ENCODE measurements at places on chromosomes 3 and 15.
A peak's percentile ranks its signal among the peaks of the same experiment; 100 is the strongest.

DNA sequence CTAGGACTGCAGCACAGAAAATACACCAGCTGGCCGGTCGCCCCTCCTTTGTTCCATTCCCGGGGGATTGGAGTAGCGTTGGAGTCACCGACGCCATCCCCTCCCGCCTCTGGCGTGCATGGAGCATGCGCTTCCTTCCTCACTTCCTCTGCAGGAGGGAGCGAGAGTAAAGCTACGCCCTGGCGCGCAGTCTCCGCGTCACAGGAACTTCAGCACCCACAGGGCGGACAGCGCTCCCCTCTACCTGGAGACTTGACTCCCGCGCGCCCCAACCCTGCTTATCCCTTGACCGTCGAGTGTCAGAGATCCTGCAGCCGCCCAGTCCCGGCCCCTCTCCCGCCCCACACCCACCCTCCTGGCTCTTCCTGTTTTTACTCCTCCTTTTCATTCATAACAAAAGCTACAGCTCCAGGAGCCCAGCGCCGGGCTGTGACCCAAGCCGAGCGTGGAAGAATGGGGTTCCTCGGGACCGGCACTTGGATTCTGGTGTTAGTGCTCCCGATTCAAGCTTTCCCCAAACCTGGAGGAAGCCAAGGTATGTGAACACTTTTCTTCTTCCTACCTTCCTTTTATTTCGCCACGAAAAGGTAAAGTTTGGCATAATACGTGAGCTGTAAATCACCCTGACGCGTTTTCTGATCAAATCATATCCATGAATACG is at the start of gene SCG3:
TSS of gene SCG3 (plus strand) at position 201 of the 661 bp plus-strand sequence. CDS start at position 454, 253 bp downstream.
- peak; percentile 85 for DNase-seq

- DNase-seq, result no peak
Observed at GRCh38 chr15:57282686-57283085, 93.6 kb upstream of the CGNL1 start.

GRCh38 chr3:36077320-36077719 is 303.0 kb upstream of the STAC start:
- DNase-seq, result no peak

- DNase-seq, result no peak
Observed at GRCh38 chr3:30513374-30514152, 92.8 kb upstream of the TGFBR2 start.

DNA sequence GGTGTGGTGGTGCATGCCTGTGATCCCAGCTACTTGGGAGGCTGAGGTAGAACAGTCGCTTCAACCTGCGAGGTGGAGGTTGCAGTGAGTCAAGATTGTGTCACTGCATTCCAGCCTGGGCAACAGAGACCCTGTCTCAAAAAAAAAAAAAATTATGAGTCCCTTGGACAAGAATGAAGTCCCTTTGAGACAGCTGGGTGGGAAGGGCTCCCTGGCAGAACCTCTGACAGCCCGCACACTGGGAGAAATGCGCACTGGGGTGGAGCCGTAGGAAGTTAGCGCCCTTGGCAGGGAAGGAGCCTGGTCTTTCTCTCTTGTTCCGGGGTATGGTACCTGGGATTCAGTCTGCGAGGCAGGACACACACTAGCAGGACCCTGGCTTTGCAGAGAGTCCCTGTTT is 51.4 kb downstream of the SLC30A4 start:
- no peak for DNase-seq

- DNase-seq, result peak; percentile 63
Observed at GRCh38 chr3:184186184-184186901, at the start of gene ABCF3. TSS of gene ABCF3 (plus strand) at chr3:184186199. CDS start at chr3:184186208, 9 bp downstream.

DNA sequence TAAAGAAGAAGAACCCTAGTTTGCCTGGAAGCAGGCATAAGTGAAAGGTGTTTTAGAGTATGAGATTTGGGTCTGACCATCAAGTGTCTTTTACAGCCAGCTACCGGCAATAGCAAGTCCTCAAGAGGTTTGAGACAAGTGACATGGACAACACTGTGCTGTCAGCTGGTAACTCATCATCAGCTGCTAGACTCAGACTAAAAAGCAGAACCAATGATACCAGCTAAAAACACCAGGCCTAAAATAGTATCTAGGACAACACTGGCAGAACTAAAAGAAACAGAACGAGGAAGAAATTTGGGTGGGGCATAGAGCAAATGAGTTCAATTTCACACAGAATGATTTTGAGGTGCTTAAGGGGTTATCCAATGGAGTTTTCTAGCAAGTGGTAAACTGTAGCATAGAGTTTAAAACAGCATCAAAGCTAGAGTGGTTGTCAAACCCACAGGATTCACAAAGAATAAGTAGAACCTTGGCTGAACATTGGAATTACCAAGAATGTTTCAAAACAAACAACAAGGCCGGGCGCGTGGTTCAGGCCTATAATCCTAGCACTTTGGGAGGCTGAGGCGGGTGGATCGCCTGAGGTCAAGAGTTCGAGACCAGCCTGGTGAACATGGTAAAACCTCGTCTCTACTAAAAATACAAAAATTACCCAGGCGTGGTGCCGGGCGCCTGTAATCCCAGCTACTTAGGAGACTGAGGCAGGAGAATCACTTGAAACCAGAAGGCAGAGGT is 3.9 kb downstream of the CIAO2A start:
- no peak for DNase-seq

- no peak for DNase-seq
Observed at GRCh38 chr3:132665230-132665745, 5.2 kb downstream of the UBA5 start.

GRCh38 chr3:187385296-187385695 is 17.1 kb downstream of the RTP4 start:
- no peak for DNase-seq

- no peak for DNase-seq
Observed at GRCh38 chr15:73231661-73232419, 136.9 kb downstream of the HCN4 start.

DNA sequence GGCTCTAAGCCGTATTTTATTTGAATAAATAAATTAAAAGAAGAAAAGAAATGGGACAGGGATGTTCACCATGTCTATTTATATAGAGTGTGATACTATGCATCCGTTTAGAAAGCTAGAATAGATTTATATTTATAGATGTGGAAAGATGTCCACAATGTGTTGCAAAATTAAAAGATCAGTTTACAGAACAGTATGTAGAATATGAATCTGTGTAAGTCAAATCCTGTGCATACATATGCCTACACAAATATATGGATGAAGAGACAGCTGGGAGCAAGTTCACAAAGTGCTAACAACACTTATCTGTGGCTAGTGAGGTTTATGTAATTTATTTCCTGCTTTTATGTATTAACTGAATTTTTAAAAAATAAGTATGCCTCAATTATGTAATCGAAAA is 25.4 kb upstream of the SLMAP start:
- no peak for DNase-seq

GRCh38 chr3:14775563-14775962 is 43.2 kb upstream of the FGD5 start:
- peak; percentile 9 for DNase-seq

DNA sequence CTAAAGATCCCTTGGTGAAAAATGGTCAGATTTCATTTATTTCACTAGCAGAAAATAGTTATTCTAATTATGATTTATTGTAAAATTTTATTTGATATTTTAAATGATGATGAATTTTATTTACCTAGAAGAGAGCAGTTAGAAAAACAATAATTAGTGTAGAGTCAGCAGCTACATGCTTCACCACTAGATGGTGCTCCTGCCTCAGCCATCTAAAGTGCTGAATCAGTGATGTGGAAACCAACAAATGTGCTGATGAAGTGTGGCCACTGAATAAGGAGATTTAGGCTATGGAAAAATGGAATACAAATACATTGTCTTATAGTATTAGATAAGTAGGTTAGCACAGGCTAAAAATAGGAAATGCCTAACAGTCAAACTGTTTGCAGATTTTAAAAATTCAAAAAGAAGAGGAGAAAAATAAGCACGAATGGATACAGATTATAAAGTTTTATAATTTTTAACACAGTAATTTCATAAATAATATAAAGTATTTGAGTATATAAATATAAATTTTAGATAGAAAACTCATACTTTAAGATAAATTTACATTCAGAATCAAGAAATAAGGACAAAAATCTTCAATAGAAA is 109.8 kb downstream of the PPP2R3A start:
- peak; percentile 78 for DNase-seq

GRCh38 chr3:194672876-194673275 is 885 bp upstream of the LSG1 start:
- DNase-seq, result no peak

GRCh38 chr3:32480604-32481003 is 22.0 kb downstream of the CMTM6 start:
- DNase-seq, result no peak

GRCh38 chr3:123586968-123587367 is 2.1 kb upstream of the HACD2 start:
- DNase-seq, result no peak

GRCh38 chr15:55289011-55289745 is 435 bp downstream of the RAB27A start:
- peak; percentile 44 for DNase-seq

DNA sequence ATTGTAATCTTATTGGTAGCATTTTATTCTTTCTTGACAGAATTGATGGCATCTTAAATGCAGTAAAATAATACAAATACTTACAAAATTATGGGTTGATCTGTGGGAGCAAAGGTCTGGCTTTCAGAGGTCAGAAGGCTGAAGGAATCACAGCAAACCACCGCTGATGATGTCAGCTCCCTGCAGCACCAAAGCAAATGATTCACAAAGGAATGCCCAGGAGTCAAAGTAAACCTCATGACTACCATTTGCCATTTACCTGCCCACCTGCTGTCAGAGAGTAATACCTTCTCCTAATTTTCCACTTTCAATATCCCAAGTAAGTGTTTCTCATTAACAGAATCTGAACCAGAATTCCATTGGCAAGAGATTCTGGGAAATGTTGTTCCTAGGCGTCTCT is 46.1 kb downstream of the CPA3 start:
- no peak for DNase-seq

GRCh38 chr3:87167628-87168456 is 59.3 kb upstream of the CHMP2B start:
- peak; percentile 45 for DNase-seq

DNA sequence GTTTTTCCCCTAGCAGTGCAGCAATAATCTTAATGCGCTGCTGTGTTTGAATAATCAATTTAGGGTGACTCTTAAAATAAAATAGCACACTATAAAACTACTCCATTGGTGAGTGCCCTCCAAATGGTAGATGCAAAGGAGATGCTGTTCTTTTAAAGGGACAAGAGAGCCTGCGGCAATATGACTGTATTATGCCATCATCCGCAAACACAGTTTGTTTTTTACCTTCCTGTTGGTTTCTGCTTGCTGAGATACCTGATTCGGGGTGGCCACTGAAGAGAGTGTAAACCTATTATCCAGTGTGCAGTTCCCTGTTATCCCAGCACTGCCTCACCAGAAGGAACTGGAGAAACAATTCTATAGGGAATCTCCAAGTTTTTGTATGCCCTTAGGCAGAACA is 523.1 kb upstream of the TGFBR2 start:
- no peak for DNase-seq

DNA sequence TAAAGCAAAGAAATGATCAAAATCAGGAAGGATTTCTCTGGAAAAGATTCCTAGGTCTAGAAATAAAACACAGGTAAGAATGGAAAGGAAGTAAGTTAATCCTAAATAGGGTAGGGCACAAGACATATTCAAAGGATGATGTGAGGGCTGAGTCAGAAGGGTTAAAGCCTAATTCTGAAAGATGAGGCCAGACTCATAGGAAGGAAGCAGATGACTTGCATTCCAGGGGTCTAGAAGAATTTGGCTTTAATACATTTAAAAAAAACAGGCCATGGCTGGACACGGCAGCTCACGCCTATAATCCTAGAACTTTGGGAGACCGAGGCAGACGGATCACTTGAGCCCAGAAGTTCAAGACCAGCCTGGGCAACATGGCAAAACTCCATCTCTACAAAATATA is 3.2 kb downstream of the SSR3 start:
- DNase-seq, result no peak

DNA sequence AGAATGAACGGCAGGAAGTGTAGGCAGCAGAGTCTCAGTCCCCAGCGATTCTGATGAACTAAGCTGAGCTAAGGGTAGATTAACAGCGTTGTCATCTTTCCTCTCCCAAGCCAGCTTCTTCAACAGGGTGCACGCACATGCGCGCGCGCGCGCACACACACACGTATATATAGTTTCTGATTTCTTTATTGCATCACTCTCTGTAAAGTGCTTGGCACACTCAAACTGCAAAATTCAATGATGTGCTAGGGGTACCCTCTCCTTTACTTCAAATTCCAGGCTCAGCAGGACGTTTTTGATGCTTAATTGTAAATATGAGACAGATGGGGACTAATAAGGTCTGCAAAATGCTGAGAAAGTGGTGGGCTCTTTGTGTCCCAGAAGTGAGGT is 26.1 kb upstream of the VPS8 start:
- DNase-seq, result no peak

DNA sequence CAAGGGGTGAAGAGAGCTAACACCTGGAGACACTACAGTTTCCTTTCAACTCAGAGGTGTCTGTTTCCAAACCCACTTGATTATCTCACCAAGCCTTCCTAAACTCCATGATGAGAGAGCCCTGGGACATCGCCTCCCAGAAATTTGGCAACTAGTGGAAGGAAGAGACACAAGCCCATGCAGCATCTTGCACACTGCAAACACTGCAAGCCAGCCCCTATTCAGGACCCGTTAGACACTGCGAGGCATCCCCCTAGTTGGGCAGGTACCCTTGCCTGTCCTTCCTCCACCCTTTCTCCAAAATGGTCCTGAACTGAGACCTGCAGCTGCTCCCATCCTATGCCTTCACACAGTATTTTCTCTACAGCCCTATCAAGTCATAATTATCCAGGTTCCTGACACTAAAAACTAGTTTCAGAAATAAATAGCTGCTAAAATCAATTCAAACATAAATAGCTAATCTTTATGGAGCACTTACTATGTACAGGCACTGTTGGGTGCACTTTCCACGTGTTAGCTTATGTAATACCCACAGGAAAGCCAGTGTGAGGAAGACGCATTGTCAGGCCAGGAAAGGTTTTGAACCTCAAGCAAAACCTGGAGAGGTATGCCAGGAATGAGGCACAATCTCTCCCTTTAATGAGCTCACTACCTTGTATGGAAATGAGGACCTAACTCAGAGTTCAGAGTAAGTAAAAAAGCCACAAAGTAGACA is 2.8 kb downstream of the MAGI1 start:
- no peak for DNase-seq

DNA sequence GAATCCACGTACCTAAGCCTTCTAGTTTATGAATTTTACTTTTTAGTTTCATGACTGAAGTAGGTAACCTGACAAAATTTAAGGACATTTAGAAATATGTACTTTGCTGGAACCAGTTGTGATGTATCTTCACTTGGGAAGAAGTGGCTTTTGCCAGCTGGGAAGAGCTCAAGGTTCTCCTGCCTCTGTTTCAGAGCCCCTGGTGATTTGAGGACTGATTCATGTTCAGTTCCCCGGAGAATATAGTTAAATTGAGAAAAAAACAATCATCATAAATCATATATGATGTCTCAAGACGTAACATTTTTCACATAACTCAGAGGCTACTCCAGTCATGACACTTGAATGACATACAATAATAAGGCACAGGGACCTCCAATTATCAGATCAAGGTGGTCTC is 473.4 kb downstream of the EPHA3 start:
- no peak for DNase-seq

GRCh38 chr3:114879059-114880031 is 267.7 kb downstream of the ZBTB20 start:
- DNase-seq, result no peak

- DNase-seq, result no peak
Observed at GRCh38 chr15:89998141-89998661, 2.9 kb upstream of the ZNF710 start.

All from colonic mucosa (tissue), 4 donors.